ENCODE measurements at places on chromosomes 1 and 21.

DNA sequence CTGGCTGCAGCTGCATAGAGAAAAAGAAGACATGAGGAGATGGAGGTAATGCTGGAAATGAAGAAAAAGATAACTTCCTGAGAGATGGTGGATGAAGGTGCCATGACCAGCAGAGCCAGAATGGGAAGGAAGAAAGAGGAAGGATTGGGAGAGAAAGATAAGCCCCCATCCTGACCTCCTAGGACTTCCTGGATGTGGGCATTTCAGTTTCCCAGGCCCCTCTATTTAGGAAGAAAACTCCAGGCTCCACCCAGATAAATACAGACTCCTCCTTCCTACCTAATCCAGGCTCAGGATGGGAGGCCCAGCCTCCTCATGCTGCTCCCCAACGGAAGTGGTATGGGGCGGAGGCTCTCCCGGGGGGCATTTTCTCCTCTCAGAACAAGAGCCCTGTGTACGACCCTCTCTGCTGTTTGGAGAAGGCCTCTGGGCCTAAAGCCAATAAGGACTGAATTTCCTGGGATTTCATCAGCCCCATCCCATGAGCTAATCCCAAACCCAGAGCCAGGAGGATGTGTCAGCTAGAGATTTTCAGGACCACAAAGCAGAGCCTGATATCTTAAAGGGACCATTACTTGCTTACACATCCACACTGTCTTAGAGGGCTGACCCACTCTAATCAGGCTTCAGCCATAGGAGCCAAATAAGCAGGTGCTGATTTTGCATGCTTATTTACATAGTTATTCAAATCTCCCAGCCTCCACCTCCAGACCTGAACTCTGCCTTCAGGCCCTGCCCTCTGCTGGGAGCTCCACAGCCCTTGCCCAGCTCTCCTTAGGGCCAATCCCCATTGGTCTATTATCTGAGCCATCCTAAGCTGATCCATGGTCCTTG lies 5.1 kb upstream of the ARHGEF2 start:
- no peak for DNase-seq

DNA sequence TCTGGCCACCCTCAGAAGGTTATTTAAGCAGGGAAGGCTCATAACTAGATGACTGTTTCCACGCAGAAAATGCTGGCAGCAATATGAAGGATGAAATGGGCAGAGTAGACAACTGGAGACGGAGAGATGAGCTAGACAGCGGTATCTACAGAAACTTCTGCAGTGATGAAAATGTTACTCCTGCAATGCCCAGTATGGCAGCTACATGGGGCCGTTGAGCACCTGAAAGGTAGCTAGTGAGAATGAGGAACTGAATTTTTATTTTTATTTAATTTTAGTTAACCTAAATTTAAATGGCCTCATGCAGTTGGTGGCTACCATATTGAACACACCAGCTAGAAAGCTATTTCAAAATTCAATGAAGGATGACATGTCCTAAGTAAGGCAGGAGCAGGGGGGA lies 27.3 kb downstream of the SIPA1L2 start:
- no peak for DNase-seq

DNA sequence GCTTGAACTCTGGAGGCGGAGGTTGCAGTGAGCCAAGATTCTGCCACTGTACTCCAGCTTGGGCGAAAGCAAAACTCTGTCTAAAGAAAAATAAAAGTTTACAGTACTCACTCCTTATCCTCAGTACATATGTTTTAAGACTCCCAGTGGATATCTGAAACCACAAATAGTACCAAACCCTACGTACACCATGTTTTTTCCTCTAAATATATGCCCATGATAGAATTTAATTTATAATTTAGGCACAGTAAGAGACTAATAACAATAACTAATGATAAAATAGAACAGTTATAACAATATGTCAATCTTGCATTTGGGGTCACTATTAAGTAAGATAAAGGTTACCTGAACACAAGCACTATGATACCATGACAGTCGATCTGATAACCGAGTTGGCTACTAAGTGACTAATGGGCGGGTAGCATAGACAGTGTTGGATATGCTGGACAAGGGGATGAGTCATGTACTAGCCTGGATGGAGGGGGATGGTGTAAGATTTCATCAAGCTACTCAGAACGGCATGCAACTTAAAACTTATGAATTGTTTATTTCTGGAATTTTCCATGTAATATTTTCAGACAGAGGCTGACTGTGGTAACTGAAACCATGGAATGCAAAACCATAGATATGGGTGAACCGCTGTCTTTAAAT lies 43.7 kb downstream of the ST7L start:
- DNase-seq = no peak

GRCh38 chr1:75188892-75189291 lies 54.7 kb downstream of the LHX8 start:
- no peak for DNase-seq

DNA sequence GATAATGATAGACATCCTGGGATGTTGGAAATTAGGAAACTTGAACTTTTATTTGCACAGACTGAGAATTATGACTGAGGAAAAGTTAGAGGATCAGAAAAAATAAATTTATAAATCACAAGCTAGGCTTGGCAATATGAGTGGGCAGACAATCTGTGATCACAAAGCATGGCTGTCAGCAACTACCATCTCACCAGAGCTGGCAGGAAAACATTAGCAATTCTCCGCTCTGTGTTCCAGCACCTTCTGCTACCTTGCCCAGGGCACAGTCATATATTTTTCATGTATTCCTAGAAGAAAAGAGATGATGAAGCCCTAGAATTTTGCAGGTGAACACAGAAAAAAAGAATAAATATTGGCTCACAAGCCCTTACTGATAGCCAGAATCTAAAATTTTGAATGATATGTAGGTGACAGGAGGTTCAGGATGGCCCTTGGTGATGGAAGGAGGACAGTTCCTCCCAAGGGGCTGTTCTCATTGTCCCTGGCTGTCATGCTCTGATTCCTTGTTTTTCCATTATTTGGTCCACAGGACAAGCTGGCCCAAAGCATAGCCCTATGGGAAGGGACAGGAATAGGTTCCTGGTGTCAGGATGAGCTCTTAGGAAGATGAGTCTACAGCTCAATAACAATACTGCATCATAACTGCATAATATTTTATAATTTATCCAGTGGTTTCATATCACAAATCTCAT lies 12.2 kb upstream of the STXBP3 start:
- DNase-seq = no peak

DNA sequence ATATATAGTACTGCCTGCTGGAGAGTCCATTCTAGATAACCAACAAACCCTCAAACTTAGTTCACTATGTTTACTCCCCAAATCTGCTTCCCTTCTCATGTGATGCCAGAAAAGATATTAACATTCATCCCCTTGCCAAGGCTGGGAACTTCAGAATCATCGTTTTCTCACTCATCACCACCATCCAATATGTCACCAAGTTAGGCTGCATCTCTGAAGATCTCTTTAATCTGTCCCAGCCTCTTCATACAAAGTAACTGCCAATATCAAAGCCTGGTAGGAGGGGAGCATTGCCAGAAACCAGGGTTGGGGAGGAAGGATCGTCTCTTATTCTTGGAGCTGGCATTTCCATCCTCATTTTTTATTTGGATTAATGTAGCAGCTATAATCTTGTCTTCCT lies 71.6 kb downstream of the XCL2 start:
- DNase-seq = no peak

DNA sequence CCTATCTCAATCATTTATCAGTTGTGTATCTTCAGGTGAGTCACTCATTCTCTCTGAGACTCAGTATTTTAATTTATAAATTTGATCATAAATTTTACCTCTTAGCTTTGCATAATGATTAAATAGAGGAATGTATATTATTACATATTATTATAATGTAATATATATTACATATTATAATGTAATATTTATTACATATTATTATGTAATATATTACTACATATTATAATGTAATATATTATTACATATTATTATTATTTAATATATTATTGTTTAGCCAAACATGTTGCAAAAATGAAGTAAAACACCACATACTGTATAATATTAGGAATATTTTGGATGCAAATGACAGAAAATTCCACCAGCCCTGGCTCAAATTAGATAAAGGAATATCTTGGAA lies 104.7 kb upstream of the NFIA start:
- DNase-seq = no peak

- peak; percentile 18 for DNase-seq
Observed at GRCh38 chr1:99737016-99737415, 29.4 kb downstream of the FRRS1 start.

GRCh38 chr1:113058941-113059706 lies 13.9 kb upstream of the LRIG2 start:
- peak; percentile 84 for DNase-seq

GRCh38 chr1:16386454-16387113 lies 19.5 kb downstream of the SZRD1 start:
- no peak for DNase-seq

DNA sequence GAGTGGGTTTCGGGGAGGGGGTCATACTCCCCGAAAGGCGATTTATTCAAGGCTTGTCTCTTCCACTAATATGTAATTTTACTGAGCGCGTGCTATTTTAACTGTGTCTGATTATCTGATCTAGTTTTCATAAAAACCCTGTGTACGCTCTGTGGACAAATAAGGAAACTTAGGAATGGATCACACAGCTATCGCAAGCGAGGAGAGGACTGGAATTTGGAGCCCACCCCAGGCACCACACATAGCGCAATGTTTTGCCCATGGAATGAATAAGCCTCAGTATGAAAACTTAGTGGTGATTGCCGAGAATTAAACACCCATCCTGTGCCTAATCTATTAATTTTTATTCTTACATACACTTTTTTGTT lies 9.8 kb upstream of the RAB42 start:
- DNase-seq = no peak

DNA sequence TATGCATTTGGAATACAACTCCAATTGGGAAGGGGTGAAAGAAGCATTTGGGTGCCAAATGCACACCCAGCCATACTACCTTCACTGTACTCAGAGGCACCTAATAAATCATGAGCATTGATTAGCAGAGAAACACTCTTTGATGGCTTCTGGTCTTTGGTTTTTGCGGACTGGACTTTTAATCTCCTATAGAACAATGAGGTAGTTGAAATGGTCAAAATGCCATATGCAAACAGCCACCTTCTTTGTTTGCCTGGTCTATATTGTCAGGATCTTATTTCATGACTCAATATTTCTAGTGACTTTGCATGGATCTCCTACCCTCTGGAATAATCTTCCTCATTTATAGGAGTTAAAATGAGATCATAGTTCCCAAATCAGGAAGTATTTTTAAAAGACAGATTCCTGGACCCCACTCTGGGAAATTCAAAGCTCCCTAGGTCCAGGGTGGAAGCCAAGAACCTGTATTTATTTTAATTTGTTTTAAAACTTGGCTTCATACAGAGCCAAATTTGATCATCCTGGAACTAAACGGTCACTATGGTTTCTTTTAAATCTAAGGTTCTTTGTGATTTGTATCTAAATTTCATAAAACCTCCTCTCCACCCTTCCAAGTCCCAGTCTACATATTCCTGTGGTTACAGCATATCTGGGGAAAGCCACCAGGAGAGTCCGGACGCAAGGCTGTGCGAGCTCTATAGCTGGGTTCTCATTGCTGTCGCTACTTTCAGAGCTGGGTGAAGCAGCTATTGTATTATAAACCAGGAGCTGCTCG lies 8.7 kb downstream of the FAM3B start:
- DNase-seq = no peak

GRCh38 chr21:25186273-25186672 lies 421.0 kb downstream of the MRPL39 start:
- DNase-seq = no peak

- DNase-seq = peak; percentile 51
Observed at GRCh38 chr1:7199077-7199779, 414.0 kb downstream of the CAMTA1 start.

DNA sequence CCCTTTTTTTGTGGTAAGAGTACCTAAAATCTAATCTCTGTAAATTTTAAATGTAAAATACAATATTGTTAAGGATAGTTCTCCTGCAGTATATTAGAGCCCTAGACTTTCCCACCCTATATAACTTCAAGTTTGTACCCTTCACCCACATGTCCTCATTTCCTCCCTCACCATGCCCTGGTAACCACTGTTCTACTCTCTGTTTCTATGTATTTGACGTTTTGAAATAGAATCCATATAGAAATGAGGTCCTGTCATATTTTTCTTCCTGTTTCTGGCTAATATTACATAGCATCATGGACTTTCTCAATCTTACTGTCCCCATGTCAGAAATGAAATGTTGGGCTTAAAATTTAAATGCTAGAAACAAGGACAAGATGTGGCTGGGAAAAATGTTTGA lies 24.8 kb downstream of the GBP7 start:
- DNase-seq = no peak

- peak; percentile 82 for DNase-seq
Observed at GRCh38 chr1:6438047-6438525, 13.5 kb downstream of the ESPN start.

DNA sequence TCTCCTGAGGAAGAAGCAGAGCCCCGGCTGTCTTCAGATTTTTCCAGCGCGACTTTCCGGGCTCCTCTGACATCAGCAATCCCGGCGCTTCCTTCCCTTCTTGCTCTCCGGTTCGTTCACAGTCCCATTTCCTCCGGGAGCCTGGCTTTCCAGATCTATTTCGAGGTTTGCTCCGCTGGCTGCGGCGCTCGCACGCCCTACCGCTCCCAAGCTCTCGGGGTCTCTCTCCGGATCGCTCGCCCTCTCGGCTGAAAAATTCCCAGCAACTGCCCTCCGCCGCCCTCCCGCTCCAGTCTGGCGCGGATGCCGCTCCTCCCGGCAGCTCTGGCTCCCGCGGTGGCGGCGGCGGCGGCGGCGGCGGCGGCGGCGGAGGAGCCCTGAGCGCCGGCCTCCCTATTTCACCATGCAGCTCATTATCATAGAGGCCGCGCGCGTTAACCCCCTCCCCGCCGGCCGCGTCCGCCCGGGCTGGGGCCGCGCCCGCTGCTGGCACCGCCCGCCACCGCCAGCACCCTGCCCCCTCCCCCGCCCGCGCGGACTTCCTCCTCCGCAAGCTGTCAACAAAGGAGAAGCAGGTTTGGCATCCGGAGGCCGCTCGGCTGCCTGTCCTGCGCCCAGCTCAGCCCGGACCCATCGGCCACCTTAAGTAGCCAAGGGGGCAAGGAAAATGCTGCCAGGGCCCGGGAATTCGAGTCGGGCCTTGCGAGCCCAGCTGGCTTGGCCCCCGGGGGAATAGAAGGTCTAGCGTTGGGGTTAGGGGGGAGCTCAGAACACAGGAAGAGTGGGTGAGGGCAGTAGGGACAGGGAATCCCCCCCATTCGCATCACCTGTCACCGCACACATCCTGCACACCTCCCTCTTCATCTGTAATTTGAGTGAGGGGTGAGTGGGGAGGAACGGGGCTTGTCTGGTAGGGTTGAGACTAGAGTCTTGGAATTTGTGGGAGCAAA lies at the start of gene PLXNA2:
Gene PLXNA2 (minus strand): TSS at position 418 of the 950 bp plus-strand sequence. CDS start 26,462 bp downstream, outside the sequence.
- DNase-seq = peak; percentile 91

DNA sequence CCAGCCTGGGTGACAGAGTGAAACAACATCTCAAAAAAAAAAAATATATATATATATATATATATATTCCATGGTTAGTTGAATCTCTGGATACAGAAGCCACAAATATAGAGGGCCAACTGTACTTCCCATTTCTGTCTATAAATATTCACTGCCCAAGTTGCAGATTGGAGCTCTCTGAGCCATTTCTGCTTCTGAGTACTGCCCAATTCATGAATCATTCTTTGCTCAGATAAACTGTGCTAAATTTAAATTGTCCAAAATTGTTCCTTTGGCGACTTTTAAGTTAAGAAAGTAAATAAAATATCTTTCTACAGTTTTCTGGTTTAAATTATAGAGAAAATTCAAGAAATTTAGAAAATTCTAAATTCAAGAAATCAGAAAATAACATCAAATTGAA lies 23.2 kb upstream of the C1orf146 start:
- no peak for DNase-seq

GRCh38 chr1:32538887-32539583 lies at the start of gene ZBTB8A:
Gene ZBTB8A, plus strand, starts transcription at chr1:32539427. Its CDS starts 53,505 bp downstream, at chr1:32592932.
- DNase-seq = peak; percentile 90

Data from retina (tissue), 1 donor.